Hematopoietic multipotent progenitor cell treated with erythropoietin and hydrocortisone succinate and interleukin-3 and kit ligand, for 15 days (in vitro differentiated cells): ENCODE measurements at places on chromosomes 13 and 19.

DNA sequence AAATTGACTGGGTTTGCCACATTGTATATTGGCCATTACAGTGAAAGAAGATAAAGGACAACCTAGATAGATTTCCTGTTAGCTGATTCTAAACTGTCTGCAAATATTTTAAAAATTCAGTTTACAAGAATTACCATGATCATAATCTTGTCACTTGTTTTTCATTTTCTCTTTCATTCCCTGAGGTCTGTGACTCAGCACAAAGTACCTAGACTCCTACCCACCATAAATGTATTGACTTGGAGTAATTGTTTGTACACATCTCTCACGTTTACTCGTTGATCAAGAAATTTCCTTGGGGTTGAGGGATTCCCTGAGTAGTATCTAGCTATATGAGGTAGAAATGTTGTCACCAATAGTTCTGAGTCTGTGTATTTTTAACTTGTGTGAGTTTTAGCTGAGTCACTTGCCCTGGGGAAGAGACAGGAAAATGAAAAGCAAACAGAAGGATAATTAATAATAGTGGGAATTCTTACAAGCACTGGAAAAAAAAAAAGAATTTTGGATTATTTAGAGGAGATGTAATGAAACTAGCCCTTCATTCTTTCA lies 299.2 kb upstream of the DACH1 start:
- DNase-seq = no peak

GRCh38 chr19:30364866-30365800 lies 7.1 kb upstream of the ZNF536 start:
- DNase-seq = no peak

DNA sequence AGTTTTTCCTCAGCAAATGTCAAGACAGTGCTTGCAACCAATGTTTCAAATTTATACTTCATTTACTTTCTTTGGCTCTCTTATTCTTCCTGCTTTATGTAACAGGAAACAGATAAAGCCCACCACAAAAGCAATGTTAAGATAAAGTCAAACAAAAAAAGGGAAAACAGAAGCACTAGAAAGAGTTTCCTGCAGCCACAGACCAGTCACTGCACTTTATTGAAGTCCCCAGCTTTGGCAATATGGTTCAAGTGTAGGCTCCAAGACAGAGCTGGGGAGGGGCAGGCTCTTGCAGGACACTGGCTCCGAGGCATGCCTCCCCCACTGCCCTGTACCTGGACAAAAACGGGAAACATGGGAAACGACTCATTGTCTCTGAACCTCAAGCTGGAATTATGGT lies 15.3 kb upstream of the CDC16 start:
- DNase-seq = no peak

GRCh38 chr19:10625762-10626138 lies 397 bp downstream of the SLC44A2 start:
- no peak for DNase-seq

- no peak for DNase-seq
These were observed at the start of gene RASAL3 for GRCh38 chr19:15464394-15465385. TSS of gene RASAL3 (minus strand) at chr19:15464544. CDS start at chr19:15464358, 186 bp downstream.

- no peak for DNase-seq
These were observed 52.8 kb downstream of the SERP2 start for GRCh38 chr13:44426461-44426860.

DNA sequence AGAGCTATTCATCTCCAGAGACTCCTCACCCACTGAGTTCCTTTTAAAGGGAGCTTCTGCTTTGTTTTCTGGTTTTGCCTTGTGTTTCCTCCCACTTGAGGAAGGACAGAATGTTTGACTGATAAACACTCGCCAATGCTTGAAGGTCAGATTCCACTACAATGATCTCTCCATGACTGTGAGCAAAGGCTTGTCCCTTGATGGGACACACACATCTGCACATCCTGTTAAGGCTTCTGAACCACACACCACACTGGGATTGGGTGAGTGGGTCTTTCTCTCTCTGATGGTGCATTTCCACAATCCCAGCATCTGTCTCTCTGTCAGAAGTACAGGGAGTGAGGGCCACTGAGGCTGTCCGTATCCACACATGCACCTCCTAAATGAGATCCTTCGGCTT lies 245.3 kb downstream of the IRS2 start:
- no peak for DNase-seq
